ENCODE measurements at places on chromosomes 1 and 21. TPM values are rescaled to one million over a fixed set of nuclear protein-coding genes. Genes with fewer than 3 reads are reported as not detected.

GRCh38 chr1:217599154-217599553 is 31.7 kb downstream of the GPATCH2 start:
- no peak for DNase-seq

GRCh38 chr1:2414297-2414958 is 2.1 kb upstream of the PEX10 start:
- peak; percentile 86 for DNase-seq

- DNase-seq: no peak
These were observed 77.7 kb downstream of the TOMM20 start for GRCh38 chr1:235050911-235051360.

DNA sequence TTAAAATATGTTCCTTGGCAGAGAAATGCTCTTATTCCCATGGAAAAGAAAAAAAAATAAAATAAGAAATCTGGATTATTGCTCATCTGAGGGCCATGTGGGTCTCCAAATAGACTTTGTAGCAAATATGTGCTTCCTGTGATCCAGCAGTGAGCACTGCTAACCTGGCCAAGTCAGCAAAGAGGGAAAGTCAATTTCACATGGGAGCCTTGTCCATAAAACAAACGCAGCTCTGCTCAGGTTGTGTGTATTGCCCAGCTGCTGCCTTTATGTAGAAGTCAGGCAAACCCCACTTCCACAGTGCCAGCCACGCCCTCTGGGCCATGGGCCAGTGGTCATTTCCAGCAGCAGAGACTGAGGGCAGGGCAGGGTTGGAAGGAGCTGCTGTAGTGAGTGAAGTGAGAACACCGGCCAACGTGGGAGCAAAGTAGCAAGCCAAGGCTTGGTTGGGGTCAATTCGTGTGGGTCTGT is 174.3 kb downstream of the LYPLAL1 start:
- DNase-seq: peak; percentile 79

GRCh38 chr21:43269440-43269839 is 100.6 kb downstream of the CRYAA start:
- peak; percentile 30 for DNase-seq

GRCh38 chr1:192161976-192162375 is 3.7 kb downstream of the RGS18 start:
- DNase-seq: no peak

DNA sequence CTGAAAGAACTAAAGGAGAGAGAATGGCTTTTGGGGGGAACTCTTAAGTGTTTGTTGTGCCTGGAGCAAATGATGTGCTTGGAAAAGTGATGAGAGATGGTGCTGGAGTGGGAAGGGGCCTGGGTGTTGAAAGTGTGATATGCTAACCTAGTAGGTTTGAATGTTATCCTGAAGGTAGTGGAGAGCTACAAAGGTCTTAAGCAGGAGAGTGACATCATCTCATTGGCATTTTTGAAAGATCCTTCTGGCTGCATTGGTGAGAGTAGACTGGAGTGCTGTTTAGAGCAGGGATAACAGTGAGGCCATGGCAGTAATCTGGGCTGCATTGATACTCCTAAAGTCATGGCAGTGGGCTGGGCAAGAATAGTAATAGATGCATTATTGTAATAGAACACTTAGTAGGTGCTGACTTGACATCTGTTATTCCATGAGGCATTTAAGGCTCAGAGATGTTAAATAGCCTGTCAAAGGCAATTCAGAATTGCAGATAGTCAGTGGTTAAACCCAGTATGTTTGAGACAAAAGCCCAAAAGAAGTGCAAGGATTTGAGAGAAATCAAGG is 44.5 kb downstream of the MDM4 start:
- no peak for DNase-seq

- no peak for DNase-seq
These were observed 75.2 kb downstream of the LMX1A start for GRCh38 chr1:165281207-165281901.

GRCh38 chr1:83762039-83762365 is 236.9 kb downstream of the TTLL7 start:
- DNase-seq: no peak

- DNase-seq: no peak
These were observed 357.8 kb upstream of the SGIP1 start for GRCh38 chr1:66176012-66176715.

GRCh38 chr21:38831526-38832467 is 26.1 kb downstream of the ETS2 start:
- peak; percentile 60 for DNase-seq

DNA sequence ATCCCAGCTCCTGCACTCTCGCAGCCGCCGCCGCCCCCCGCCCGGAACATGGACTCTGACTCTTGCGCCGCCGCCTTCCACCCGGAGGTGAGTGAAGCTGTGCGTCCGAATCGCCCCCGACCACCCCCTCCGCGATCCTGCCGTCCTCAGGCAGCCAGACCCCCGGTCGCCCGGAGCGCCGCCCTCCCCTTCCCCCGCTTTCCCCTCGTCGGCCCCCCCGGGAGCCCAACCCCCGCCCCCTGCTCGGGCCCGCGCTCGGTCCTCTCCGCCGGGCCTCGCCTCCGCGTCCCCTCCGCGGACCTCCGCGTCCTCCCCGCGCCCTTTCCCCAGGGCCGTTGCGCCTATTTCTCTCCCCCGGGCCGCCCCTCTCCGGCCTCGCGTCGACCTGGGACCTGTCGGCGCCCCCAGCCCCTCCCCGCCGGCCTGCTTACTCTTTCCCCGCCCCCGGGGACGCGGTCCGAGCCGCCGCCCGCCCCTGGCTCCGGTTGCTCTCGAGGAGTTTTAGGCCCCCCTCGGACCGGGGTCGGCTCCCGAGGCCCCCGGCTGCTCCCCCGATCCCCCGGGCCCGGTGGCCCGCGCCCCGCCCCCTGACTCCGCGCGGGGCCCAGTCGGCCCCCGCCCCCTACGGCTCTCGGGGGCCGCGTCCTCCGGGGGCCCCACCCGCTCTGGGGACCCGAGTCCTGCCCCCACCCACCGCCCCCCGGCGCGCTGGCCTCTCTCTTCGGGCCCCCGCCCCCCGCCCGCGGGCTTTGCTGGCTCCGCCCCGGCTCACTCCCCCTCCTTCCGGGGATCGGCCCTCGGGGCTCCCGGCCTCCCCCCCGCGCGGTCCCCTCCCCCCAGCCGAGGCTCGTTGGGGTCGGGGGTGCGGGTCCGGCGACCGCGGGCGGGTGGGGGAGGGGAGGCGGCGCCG is 743 bp downstream of the PHF13 start:
- peak; percentile 71 for DNase-seq

DNA sequence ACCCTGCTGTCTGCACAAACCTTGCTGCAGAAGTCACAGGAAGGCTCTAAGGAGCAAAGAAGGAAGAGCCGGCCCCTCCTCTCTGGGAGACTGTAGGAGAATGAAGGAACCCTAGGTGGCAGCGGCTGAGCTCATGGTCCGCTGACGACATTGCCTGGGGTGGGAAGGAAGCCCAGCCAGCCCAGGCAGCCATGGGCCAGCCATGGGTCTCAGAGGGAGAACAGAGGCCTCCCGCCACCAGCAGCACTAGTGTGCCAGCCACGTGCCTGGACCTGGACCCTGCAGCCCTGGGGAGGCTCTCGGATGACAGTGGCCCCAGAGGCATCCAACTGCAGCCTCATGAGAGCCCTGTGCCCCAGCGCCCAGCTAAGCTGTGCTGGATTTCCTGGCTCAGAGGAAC is 49.2 kb upstream of the POFUT2 start:
- DNase-seq: peak; percentile 64

- DNase-seq: peak; percentile 59
These were observed 319.8 kb upstream of the SPAG17 start for GRCh38 chr1:118504867-118505266.

DNA sequence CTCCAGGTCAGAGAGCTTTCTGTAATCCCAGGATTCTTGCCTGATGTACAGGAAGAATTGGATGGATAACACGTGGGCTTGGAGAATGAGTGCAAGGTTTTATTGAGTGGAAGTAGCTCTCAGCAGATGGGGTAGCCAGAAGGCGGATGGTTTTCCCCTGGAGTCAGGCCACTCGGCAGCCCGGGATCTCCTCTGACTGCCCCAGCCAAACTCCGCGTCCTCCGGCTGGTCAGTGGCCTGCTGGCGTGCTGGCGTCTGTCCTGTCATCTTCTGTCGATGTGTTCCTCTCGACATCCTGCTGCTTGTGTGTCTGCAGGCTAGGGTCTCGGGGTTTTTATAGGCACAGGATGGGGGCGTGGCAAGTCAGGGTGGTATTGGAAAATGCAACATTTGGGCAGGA is 27.4 kb upstream of the GJA9 start:
- DNase-seq: no peak

GRCh38 chr1:239831577-239832355 is 259.9 kb upstream of the FMN2 start:
- DNase-seq: no peak

DNA sequence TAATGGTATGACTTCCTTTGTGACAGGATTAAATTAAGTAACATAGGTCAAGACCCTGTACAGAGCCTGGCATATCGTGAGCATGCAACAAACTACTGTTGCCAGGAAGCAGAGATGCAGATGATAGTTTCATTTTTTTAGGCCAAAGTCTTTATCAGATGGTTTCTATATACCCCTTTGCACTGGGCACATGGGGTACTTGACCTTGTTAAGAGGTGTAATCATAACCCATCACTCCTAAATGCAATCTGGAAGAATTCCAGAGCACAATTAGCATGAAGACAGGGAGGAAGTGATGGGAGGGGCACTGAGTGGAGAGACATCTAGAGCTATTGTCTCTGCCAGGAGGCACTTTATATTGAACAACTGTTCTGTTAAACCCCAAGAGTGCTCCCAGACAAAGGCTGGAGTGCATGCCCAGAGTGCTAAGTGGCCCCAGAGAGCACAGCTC is 22.1 kb downstream of the ZBTB17 start:
- no peak for DNase-seq

- DNase-seq: no peak
These were observed 280.5 kb upstream of the SGIP1 start for GRCh38 chr1:66253330-66253921.

- DNase-seq: no peak
These were observed 32.4 kb downstream of the ERICH3 start for GRCh38 chr1:74641161-74641560.

- DNase-seq: peak; percentile 71
These were observed 37.3 kb upstream of the COL6A2 start for GRCh38 chr21:46060596-46061061.

DNA sequence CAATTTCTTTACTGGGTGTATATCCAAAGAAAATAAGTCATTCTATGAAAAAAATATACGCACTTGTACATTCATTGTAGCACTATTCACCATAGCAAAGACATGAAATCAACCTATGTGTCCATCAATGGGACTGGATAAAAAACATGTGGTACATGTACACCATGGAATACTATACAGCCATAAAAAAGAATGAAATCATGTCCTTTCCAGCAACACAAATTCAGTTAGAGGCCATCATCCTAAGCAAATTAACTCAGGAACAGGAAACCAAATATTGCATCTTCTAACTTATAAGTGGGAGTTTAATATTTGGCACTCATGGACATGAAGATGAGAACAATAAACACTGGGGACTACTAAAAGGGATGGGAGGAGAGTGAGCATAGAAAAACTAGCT is 325.7 kb downstream of the TGFB2 start:
- DNase-seq: no peak

DNA sequence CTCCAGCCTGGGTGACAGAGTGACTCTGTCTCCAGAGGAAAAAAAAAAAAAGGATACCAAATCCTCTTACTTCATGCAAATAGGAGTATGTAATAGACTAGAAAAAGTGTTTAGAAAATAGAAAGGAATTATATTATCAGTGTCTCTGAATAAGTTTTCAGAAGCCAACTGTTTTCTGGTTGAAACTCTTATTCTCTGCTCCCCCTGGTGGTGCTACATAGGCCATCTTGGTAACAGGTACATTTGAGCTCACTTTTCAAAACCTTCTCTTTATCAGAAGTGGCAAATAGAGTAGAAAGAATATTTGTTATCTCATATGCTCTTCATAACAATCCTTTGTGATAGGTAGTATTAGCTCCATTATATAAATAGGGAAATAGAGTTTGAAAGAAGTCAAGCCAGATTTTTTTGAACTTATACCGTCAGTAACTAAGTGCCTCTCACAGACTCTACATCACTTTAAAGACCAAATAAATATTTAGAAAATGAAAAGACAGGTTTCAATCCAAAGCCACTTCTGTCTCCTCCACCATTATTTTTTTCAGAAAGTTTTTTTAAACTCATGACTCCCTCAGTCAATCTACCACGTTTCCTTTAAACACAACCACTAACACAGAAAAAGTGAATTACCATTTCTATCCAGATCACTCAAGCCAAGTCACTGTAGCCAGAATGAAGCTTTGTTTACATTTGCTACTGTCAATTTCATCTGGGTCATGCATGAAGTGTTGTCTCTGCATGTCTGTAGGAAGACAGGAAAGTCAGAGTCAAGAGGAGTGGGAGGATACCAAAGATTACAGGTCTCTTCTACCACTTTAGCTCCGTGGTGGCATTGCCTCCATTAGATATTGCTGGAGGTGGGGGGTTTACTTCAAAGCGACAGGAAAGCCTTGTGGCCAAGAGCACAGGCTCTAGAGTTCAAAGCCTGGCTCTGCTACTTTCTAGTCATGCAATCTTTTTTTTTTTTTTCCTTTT is 45.6 kb downstream of the IL23R start:
- DNase-seq: no peak

DNA sequence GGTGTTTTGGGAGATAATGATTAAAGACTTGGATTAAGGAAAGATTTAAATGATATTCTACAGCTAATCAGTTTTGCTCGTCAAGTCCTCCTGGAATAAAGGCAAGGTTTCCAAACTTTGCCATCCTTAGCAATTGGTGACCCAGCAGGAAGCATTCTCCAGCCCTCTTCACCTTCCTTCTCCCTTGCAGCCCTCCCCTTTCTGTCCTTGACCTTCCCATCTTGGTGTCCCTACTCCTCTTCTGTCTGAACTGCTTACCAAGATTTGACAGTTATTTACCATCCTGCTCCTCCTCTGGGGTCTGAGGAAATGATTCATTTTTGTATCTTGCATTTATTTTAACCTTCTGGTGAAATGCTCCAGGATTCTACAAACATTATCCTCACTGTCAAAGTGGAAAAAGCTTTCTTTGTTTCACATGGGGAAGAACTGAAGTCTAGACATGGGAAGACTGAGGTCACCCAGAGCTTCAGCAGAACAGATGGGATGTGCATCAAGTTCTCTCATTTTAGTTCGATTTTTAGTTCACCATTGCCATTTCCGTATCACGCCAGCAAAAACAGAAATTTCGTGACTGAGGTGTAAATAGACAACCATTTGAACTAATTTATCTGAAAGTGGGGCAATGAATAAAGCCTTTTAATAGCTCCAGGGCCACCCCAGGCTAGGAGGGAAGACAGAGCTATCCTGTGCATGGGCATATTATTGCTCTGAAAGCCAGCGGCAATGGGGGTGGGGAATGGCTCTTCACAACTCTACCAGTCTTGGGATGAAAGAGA is 504.4 kb upstream of the PLXNA2 start:
- no peak for DNase-seq

DNA sequence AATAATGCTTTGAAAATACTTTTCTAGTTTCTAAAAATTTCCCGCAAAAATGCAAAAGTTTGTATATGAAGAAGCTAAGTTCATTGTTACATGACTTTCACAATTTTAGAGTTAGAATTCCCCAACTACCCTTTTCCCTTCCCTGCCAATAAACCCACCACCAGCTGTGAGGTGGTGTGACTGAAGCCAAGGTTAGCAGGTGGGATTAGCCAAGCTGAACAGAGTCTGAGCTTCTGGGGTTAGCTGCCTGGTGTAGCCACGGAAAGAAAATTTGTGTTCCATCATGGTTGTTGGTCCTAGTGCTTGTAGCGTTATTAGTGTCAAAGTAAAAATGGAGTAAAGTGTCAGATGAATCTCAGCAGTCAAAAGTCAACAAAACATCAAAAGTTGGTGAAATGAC is 110.9 kb downstream of the ASTN1 start:
- DNase-seq: no peak

Gene C1orf105
- total RNA-seq: 14.3 TPM

Gene TSPAN2
- 12.2 TPM for total RNA-seq

Gene SPRR4
- not detected for total RNA-seq

Gene SZT2
- 26.8 TPM for total RNA-seq

Gene TAS1R1
- not detected for total RNA-seq

Gene MFAP2
- total RNA-seq: 4.1 TPM

Gene SPATA1
- 0.81 TPM for total RNA-seq

Gene PTPN7
- 0.27 TPM for total RNA-seq

Measured in Right ventricle myocardium superior (tissue), 1 donor.